ENCODE measurements at places on chromosomes 4 and X. TPM values are rescaled to one million over a fixed set of nuclear protein-coding genes. Genes with fewer than 3 reads are reported as not detected.

DNA sequence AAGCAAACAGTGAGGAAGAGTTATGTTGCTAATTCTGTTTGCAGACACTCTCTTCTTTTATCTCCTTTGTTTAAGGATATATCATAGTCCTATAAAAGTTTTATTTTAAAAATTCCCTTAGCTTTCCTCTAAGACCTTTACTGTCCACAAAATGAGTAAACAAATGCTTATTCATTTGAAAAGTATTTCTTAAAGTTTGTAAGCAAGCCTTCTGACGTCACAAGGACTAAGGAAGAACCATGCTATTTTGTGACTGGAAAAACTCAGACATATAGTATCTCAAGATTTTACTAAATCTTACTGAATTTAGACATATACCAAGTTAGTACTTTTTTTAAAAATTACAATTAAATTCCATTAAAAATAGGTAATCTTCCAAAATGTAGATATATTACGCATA is 5.2 kb upstream of the RBMXL3 start:
- H3K4me1 ChIP-seq = no peaks in the 10 kb centered on the region
- H3K4me3 ChIP-seq = no peak overlapping the region
- H3K27ac ChIP-seq = no peak overlapping the region
- H3K36me3 ChIP-seq = no peaks in the 10 kb centered on the region

GRCh38 chrX:149571770-149572169 is 15.5 kb downstream of the MAGEA9B start:
- no peaks in the 10 kb centered on the region for H3K36me3 ChIP-seq
- DNase-seq = no peak
- H3K27me3 ChIP-seq = no peaks in the 10 kb centered on the region
- no peaks in the 10 kb centered on the region for H3K4me1 ChIP-seq
- H3K27ac ChIP-seq = no peak overlapping the region

DNA sequence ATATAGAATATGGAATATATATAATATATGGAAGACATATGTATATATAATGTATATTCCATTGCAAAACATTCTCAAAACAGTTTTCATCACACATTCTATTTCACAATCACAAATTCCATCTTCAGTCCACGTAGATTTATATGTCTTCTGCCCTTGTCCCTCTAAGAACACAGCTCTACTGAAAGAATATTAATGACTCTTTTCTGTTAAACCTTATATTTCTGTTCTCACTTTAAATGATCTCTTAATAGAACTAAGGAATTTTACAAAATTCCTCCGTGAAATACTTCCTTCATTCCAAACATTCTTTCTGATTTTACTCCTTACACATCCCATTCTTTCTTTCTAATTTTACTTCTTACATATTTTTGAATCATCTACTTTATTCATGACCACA is 1043.1 kb upstream of the PABPC4L start:
- no peak overlapping the region for H3K27ac ChIP-seq
- no peaks in the 10 kb centered on the region for H3K4me1 ChIP-seq
- no peak overlapping the region for H3K4me3 ChIP-seq
- no peak for DNase-seq

- no peak for DNase-seq
- H3K4me3 ChIP-seq = no peak overlapping the region
- H3K27ac ChIP-seq = no peak overlapping the region
- H3K36me3 ChIP-seq = no peaks in the 10 kb centered on the region
These were observed 511.6 kb upstream of the PRKX start for GRCh38 chrX:4225086-4225485.

GRCh38 chr4:19455196-19455595 is 796.5 kb upstream of the SLIT2 start:
- H3K27ac ChIP-seq = no peak overlapping the region
- DNase-seq = no peak
- no peak overlapping the region for H3K4me3 ChIP-seq
- no peaks in the 10 kb centered on the region for H3K4me1 ChIP-seq

DNA sequence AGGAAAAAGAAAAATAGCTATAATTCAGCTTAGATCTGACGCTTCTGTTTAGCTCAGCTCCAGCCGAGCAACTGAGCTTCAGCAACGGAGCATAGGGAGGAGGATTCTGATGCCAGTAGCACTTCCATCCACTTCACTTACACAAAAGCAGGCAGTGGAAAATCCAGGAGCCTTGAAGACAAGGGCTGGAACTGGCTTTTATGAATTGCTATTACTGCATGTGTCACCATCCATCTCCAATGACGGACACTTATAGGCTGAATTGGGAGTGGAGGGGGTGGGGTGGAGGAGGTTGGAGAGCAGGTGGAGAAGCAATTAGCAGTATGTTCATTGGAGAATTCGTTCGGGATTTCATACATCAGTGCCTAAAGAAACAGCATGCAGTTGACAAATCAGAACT is 15.6 kb downstream of the ENOX2 start:
- H3K27me3 ChIP-seq = no peaks in the 10 kb centered on the region
- no peak overlapping the region for H3K4me3 ChIP-seq
- no peak overlapping the region for H3K27ac ChIP-seq

DNA sequence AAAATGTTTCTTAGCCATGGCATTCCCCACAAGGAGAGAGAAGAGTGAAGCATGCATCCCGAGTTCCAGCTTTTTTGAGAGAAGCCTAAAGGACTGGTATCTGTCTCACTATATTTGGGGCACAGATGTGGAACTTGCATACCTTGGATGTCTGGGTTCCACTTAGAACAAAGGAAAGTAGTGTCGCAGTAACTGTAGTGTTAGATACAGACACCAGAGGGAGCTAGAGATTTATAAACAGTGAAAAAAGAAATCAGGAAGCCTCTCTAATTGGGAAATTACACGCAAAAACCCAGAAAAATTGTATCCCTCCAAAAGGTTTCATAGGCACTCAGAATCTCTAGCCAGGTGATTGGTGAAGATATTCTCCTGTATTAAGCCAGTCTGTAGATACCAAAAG is 34.4 kb downstream of the AGTR2 start:
- H3K27ac ChIP-seq = no peak overlapping the region
- no peaks in the 10 kb centered on the region for H3K4me1 ChIP-seq
- H3K4me3 ChIP-seq = no peak overlapping the region
- H3K27me3 ChIP-seq = no peaks in the 10 kb centered on the region
- no peak for DNase-seq

DNA sequence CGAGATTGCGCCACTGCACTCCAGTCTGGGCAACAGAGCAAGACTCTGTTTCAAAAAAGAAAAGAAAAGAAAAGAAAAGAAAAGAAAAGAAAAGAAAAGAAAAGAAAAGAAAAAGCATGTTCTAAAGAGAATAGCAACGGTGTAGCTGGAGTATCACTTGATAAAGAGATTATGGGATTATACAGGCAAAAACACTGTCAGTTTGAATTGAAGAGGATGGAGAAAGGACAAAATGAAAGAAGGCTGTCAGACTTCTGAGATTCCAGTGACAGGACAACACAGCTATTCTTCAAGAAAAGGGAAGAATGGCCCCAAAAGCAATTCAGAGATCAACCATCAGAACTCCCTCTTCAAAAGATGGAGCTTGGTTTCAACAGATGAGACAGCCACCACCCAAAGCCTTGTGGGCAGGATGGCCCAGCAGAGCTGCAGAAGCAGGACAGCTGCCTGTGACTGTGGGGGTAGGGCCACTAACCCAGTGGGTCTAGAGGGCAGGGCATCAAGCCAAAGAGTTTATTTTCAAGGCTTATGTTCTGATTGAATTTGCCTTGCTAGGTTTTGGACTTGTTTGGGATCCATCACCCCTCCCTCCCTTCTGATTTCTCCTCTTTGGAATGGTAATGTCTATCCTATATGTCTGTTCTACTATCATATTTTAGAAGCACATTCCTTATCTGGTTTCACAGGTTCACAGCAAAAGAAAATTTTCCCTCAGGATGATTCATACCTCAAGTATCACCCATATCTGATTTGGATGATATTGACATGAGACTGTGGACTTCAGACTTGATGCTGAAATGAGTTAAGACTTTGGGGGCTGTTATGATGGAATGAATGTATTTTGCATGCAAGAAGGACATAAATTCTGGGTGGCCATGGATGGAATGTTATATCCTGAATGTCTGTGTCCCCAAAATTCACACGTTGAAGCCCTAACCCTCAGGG is 17.5 kb downstream of the RFC1 start:
- H3K27me3 ChIP-seq = no peaks in the 10 kb centered on the region
- H3K4me1 ChIP-seq = peaks cover 19% of the 10 kb centered on the region
- peaks cover 22% of the 10 kb centered on the region for H3K36me3 ChIP-seq
- H3K27ac ChIP-seq = no peak overlapping the region

DNA sequence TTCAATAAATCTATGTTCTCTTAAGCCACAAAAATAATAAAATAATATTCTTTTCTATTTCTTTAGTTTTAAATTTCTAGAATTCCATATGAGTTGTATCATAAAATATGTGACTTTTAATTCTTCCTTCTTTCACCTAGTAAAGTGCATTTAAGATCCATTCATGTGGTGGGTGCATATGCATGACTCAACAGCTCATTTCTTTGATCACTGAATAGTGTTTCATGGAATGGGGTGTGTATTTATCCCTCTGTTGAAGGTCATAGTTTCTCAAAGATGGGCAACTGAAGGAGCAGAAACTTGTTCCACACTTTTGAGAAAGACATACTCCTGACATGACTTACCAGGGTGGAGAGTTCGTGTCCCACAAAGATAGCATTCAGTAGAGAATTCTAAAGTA is 1230.3 kb upstream of the AGA start:
- no peaks in the 10 kb centered on the region for H3K36me3 ChIP-seq
- H3K27ac ChIP-seq = no peak overlapping the region
- H3K4me3 ChIP-seq = no peak overlapping the region
- H3K27me3 ChIP-seq = no peaks in the 10 kb centered on the region

- peaks cover 73% of the 10 kb centered on the region for H3K36me3 ChIP-seq
- DNase-seq = no peak
- no peak overlapping the region for H3K4me3 ChIP-seq
- H3K27ac ChIP-seq = no peak overlapping the region
- H3K27me3 ChIP-seq = no peaks in the 10 kb centered on the region
These were observed 24.8 kb upstream of the FAM193A start for GRCh38 chr4:2511645-2512131.

- no peak overlapping the region for H3K4me3 ChIP-seq
- no peak for DNase-seq
- H3K36me3 ChIP-seq = no peaks in the 10 kb centered on the region
- no peak overlapping the region for H3K27ac ChIP-seq
These were observed 789.2 kb upstream of the INTU start for GRCh38 chr4:126843492-126844067.

- no peaks in the 10 kb centered on the region for H3K27me3 ChIP-seq
- no peak overlapping the region for H3K4me3 ChIP-seq
- peaks cover 8% of the 10 kb centered on the region for H3K4me1 ChIP-seq
- no peak for DNase-seq
- H3K27ac ChIP-seq = no peak overlapping the region
- no peaks in the 10 kb centered on the region for H3K36me3 ChIP-seq
These were observed 172.2 kb upstream of the CXCL13 start for GRCh38 chr4:77433418-77433733.

DNA sequence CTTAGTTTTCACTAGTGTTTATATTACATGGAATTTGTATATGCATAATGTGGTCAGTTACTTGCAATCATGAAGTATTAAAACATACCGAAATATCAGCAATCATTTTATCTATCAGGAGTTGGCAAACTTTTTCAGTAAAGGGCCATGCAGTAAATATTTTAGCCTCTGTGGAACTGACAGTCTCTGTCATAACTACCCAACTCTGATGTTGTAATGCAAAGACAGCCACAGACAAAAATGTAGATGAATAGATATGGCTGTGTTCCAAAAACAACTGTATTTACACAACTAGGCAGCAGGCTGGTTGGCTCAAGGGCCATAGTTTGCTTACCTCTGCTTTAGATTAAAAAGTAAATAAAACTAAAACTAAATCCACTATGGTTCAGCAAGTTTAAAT is 200.2 kb downstream of the HS3ST1 start:
- no peak overlapping the region for H3K4me3 ChIP-seq
- no peaks in the 10 kb centered on the region for H3K27me3 ChIP-seq
- no peaks in the 10 kb centered on the region for H3K36me3 ChIP-seq

- H3K27me3 ChIP-seq = no peaks in the 10 kb centered on the region
- no peak overlapping the region for H3K4me3 ChIP-seq
- H3K4me1 ChIP-seq = no peaks in the 10 kb centered on the region
These were observed 97.6 kb downstream of the RAB28 start for GRCh38 chr4:13386405-13387107.

GRCh38 chrX:154333116-154333515 is 37.5 kb downstream of the TKTL1 start:
- no peak overlapping the region for H3K4me3 ChIP-seq
- H3K27ac ChIP-seq = no peak overlapping the region
- H3K36me3 ChIP-seq = no peaks in the 10 kb centered on the region
- DNase-seq = no peak

GRCh38 chrX:1105671-1106419 is 106.6 kb downstream of the CRLF2 start:
- DNase-seq = peak; percentile 17
- no peak overlapping the region for H3K4me3 ChIP-seq
- H3K27ac ChIP-seq = no peak overlapping the region

- no peak for DNase-seq
- peaks cover 13% of the 10 kb centered on the region for H3K4me1 ChIP-seq
- no peaks in the 10 kb centered on the region for H3K27me3 ChIP-seq
These were observed 29.3 kb downstream of the RAP1GDS1 start for GRCh38 chr4:98290511-98290910.

The XK gene
- 1.6 TPM for total RNA-seq

The CNKSR2 gene
- 7.2 TPM for total RNA-seq

The CXCL8 gene
- total RNA-seq = 10.7 TPM

The APELA gene
- not detected for total RNA-seq

The ADH7 gene
- not detected for total RNA-seq

The RAB9B gene
- total RNA-seq = 0.55 TPM

The FGF13 gene
- total RNA-seq = 3.2 TPM

The PAGE5 gene
- total RNA-seq = not detected

The HDAC6 gene
- 94.2 TPM for total RNA-seq
